ENCODE measurements at places on chromosomes 4 and X. TPM values are rescaled to one million over a fixed set of nuclear protein-coding genes. Genes with fewer than 3 reads are reported as not detected.

LDB2 gene
- not detected for total RNA-seq

BEND2 gene
- not detected for total RNA-seq

FAM47A gene
- total RNA-seq, result not detected

ASB11 gene
- total RNA-seq, result not detected

NEIL3 gene
- total RNA-seq, result 15.9 TPM
